IPS DF 6.9 (cell line): ENCODE measurements at places on chromosomes 16 and 17.

DNA sequence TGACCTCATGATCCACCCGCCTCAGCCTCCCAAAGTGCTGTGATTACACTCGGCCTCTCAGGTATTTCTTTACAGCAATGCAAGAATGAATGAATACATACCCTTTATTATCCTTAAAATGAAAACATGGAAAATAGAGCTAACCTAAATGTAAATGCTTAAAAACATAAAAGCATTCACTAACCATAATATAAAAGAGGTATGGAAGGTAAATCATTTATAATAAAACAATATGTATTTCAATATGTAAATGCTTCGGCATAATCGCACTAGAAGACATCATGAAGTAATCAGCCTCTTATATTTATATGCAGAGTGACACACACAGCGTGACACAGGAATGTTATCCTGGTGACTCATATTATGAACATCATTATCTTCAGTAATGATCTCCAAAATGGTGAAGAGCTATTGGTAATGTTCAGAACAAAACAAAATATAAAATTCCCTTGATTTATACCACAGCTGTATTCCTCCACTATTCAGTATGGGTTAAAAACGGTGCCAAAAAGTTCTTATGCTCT, 53.9 kb downstream of the AIPL1 start:
- DNase-seq: no peak

DNA sequence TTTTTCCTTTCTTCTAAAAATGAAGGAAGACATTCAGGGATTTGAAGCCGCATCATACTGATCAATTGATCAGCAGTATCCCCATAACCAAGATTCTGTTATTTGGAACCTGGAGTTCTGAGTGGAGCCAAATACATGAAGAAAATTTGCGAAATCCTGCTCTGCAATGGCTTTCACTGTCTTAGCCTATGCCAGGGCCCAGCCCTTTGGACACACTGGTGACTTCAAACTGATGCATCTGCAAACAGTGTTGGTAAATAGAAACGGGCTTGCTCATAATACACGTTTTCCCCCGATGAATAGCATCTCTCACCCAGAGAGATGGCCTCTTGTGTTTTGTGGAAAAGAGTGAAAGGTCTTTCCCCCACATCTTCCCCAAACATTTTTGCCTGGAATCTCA, 87.6 kb upstream of the TOX3 start:
- no peak for DNase-seq

GRCh38 chr17:77363821-77364361, 223.1 kb downstream of the SEC14L1 start:
- no peak for DNase-seq

GRCh38 chr16:11792410-11793241, 4.4 kb downstream of the ZC3H7A start:
- DNase-seq: no peak

DNA sequence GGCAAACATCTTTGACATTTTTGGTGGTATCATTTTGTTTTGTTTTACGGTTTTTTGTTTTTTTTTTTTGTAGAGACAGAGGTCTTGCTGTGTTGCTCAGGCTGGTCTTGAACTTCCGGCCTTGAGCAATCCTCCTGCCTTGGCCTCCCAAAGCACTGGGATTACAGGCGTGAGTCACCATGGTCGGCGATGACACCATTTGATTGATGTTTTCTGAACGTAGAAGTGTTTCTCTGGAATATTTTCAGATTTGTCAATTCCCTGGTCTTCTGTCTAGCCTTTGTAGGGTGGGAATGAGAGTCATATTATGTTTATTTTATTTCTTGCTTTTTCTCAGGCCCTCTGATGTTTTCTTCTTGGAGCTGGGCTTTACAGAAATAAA, 32.2 kb upstream of the BRD7 start:
- no peak for DNase-seq

- no peak for DNase-seq
Measured at GRCh38 chr16:17845031-17845430, 374.3 kb upstream of the XYLT1 start.

GRCh38 chr17:38861399-38861843, 7.9 kb upstream of the RPL23 start:
- DNase-seq: no peak

GRCh38 chr16:3223913-3224515, 10.9 kb downstream of the ZNF200 start:
- no peak for DNase-seq

DNA sequence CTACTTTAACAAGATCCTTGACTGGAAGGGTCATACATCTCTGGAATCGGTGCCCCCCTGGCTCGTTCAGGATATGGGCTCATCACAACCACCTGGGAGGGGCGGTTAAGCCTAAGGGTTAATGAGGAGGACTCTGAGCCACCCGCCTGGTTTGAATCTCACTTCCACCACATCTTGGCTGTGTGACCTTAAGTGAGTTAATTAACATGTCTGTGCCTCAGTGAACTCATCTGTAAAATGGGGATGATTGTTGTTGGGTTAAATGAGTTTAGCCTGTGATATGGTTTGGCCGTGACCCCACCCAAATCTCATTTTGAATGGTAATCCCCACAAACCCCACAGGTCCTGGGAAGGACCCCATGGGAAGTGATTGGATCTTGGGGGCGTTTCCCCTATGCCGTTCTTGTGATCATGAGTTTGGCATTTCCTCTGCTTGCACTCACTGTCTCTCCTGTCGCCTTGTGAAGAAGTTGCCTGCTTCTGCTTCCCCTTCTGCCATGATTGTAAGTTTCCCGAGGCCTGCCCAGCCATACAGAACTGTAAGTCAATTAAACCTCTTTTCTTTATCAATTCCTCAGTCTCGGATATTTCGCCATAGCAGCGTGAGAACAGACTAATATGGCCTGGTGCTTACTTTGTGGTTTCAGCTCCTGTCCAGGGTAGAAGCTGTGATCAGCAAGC, 214.0 kb upstream of the CIBAR2 start:
- DNase-seq: no peak

- no peak for DNase-seq
Measured at GRCh38 chr16:64742455-64743223, 379.2 kb downstream of the CDH11 start.

DNA sequence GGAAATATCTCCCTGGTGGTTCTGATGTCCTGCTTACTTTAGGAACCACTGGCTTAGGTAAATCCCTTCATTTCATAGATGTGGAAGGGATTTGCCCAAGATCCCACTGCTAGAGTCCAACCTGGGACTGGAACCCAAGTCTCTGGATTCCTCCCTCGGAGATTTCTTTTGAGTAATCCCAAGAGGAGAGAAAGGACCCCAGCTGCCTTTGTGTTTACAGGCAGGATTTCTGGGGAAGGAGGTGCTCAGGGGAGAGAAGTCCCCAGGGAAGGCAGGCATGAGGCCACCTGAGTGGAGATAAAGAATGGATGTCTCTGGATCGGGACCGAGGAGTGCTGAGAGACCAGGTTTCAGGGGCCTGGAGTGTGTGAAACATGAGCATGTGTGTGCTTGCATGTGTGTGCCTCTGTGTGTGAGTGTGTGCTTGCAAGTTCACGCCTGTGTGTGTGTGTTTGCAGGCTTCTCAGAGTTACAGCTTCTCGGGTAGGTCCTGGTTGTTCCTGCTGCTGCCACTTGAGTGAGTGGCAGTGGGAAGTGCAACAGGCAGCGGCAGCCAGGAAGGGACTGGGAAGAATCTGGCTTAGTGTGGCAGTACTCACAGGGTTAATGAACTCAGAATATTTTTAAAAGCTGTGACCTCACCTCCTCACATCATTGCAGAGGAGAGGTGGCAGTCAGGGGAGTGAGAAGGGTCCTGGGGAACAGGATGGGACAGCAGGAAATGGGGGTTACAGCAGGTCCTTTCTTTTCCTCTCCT, 2.2 kb downstream of the KCNH6 start:
- DNase-seq: no peak

DNA sequence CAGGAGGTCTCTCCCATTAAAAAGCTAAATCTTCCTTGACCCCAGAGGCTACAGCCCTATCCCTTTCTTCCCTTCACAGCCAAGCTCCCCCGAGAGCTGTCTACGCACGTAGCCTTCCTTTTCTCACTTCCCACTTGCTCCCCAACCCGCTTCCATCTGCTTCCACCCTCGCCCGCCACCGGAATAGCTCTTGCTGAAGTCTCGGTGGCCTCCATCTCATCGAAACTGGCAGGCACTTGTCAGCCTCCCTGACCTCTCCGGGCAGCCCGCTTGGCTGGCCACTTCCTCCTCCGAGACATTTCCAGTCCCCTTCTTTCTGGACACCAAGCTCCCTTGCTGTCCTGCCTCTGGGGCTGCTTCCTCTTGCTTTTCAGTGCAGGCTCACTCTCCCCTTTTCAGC, 10.7 kb upstream of the EPOP start:
- no peak for DNase-seq
